Motor neuron (in vitro differentiated cells): ENCODE measurements at places on chromosomes 1 and 21. TPM values are rescaled to one million over a fixed set of nuclear protein-coding genes. Genes with fewer than 3 reads are reported as not detected.

DNA sequence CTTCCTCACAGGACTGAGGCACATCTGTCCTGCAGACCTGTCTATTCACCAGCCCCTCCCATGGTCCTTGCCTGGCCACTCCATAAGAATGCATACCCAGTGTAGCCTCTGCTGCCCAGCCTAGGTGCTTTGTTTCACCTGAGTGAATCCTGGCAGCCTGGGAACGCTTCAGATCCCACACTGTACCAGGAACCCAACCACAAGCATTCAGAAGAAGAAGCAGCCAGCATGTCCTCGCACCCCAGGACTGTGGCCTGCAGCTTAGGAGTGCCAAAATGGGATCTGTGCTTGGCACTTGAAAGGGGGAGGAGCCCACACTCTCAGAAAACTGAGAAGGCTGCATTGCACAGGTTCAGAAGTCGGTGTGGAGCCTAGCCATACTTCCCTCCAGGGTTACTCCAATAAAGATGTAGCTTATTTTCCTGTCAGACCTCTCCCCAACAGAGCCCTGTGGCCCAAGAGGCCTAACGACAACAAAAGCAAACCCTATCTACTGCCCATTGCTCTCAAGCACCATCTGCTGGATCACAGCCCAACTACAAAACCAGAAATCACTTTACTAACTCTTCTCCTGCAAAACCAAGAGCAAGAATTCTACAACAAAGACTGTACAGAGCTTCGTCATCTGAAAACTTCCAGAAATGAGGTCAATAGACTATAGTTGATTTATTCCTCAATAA, 923.1 kb upstream of the NEGR1 start:
- no peak for ATAC-seq

The DLGAP3 gene
- 4.1 and 4.3 TPM in 2 replicates for total RNA-seq

GRCh38 chr1:112905395-112906149, 50.4 kb downstream of the SLC16A1 start:
- no peak for ATAC-seq

GRCh38 chr1:208291923-208292711, 47.9 kb upstream of the PLXNA2 start:
- ATAC-seq, result no peak

- ATAC-seq, result no peak
These were observed 30.5 kb upstream of the PIK3CD start for GRCh38 chr1:9621032-9621431.

The OR10X1 gene
- total RNA-seq, result 0.21 TPM in 1 of 2 replicates, not detected in the other

DNA sequence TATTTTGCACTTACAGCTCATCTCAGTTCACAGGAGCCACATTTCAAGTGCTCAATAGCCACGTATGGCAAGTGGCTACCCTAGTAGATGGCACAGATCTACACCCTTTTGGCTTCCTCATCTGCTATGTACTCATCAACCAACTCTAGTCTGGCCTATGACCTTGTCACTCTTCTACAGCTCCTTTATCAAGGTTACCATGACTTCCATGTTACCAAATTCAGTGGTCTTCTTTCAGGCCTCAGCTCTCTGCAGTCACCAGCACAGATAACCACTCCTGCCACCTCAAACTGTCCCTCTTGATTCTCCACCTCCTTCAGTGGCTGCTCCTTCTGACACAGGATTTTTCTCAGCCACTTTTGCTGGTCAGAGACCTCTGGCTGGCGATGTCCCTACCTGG, 11.7 kb upstream of the USP48 start:
- no peak for ATAC-seq

DNA sequence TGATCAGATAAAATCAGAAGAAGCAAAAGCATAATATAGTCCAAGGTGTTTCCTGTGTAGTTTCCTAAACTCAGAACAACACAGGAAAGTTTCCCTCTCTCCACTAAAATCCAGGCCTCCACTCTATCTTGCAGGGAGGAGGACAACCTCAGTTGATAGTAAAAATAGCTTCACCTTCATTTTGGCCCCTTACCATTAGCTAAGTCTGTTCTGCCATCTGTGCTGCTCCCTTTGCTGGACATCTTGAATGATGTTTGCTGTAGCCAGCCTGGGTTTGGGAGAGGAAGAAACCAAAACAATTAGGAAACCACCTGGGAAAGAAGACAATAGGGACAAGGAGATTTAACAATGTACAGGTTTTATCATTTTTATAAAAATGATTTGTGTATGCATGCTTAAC, 18.6 kb downstream of the DCAF8 start:
- ATAC-seq, result no peak

GRCh38 chr21:35779690-35780570, 280.4 kb downstream of the SETD4 start:
- ATAC-seq, result no peak

GRCh38 chr1:221157026-221157761, 278.0 kb downstream of the HLX start:
- ATAC-seq, result no peak

- no peak for ATAC-seq
These were observed 308.0 kb downstream of the HMCN1 start for GRCh38 chr1:186042230-186042629.

The MMP23B gene
- total RNA-seq, result 1.4 and 2.5 TPM in 2 replicates

DNA sequence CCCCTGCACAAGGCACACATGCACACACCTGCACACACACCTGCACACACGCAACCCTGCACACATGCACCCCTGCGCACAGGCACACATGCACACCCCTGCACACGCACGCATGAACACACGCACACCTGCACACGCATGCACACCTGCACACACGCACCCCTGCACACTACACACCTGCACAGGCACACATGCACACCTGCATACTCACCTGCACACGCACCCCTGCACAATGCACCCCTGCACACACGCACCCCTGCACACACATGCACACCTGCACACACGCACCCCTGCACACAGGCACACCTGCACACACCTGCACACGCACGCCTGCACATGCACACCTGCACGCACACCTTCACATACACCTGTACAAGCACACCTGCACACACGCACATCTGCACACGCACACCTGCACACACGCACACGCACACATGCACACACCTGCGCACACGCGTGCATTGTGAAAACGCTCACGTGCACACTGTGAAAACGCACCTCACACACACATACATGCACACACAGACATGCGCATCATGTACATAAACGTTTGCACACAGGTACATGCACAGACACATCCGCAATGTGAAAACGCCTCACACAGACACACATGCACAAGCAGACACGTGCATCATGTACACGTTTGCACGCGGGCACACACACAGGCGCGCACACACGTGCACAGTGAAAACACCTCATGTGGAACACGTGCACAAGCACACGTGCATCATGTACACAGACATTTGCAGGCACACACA, 8.2 kb downstream of the DVL1 start:
- no peak for ATAC-seq

DNA sequence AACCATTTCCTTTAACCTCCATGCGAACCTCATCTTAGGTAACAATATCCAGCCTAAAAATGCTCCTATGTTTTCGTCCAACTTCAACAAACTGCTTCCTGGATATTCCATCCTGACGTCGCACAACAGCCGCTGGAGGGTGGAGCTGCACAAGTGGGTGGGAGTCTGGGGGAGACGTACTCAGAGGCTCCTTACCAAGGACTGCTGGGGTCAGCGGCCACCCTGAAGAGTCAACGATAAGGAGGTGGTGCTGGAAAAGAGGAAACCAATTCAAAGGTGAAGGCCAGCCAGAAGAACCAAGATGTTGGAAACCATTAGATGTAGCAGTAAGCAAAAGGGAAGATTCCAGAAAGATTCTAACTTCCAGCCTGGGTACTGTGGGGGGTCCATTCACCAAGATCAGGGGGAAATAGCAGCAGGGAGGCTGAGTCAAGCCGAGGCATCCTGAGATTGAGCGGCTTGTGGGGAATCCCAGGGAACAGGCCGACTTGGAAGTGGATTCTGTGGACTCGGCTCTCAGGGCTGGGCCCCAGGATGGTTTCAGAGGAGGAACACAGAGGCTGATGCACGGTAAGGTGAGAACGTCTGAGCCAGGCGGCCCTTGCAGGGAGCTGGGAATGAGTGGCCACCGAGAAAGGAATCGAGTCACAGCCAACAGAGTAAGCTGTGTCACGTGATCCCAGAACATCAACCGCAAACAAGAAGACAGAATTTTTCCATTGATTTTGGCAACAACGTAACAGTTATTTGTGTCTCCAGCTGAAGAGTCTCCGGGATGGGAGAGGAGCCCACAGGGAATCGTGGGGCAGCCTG, 375.7 kb downstream of the NPHP4 start:
- no peak for ATAC-seq

GRCh38 chr21:17829472-17829871, 10.3 kb upstream of the C21orf91 start:
- ATAC-seq, result no peak

GRCh38 chr1:27633298-27633610, 1.7 kb downstream of the FGR start:
- ATAC-seq, result no peak

The LCE1C gene
- not detected in 2 replicates for total RNA-seq

The GAS5 gene
- total RNA-seq, result 2,439 and 2,623 TPM in 2 replicates

DNA sequence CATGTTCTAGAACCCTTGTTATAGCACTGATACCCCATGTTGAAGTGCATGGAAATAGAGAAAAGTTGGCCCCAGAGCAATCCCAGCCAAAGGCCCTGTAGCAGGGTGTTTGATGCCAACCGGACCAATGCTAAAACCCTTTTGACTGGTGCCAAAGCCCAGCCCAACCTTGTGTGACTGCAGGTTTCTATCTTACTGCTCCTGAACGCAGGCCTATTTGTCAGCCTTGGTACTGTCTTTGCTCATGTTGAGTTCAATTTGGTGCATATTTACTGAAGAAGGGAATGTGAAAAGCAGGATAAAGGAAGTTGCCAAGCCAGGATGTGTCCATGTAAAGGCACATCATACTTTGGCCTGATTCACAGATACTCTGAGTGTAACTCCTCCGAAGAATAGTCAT, 51.7 kb upstream of the NFASC start:
- ATAC-seq, result no peak

The TCHH gene
- total RNA-seq, result 0.23 and 0.42 TPM in 2 replicates

GRCh38 chr21:18222346-18222745, 22.3 kb upstream of the CHODL start:
- no peak for ATAC-seq

The TLCD4 gene
- total RNA-seq, result 2.1 and 2.7 TPM in 2 replicates

The HES4 gene
- total RNA-seq, result 0.45 and 1.5 TPM in 2 replicates

GRCh38 chr1:12636098-12636950, 7.6 kb upstream of the AADACL4 start:
- peak; percentile 39 for ATAC-seq

The VHLL gene
- total RNA-seq, result 1.4 TPM in 2 replicates

The HPCAL4 gene
- 18.7 and 18.8 TPM in 2 replicates for total RNA-seq

- ATAC-seq, result no peak
These were observed 24.1 kb upstream of the TTF2 start for GRCh38 chr1:117036018-117036461.

DNA sequence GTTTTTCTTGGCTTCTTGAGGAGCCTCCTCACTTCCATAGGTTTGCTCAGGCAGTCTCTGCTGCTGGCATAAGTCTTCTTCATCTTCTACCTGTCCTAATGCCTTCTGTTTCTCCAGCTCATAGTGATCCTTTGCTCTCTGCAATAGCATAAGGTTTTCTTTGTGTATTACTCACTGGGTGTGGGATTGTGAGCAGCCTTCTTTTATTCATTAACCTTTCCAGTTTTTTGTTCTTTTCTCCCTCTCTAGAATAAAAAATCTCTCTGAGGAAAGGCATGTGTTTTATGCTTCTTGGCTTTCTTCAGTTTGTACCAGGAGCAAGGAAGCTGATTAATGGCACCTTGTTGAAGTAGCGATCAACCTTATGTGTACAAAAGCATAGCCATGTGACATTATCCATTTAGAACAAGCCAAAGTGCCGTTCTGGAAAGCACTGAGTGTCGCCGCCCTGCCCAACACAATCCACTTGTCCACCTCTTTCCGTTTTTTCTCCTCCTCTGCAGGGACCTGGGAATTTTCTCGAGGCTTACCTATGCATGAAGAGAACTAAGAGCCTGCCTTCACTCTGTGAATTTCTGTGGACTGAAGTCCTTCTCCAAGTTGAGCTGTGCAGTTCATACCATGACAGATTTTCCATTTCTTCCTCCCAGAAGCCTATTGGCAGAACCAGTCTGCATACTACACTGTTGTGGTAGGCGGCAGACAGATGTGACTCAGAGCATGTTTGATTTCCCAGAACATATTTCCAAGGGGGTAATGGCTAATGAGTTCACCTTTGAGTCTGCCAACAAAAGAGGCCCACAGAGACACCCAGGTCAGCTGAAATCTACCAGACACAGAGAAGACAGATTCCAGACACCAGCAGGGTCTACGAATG, 39.0 kb downstream of the DPT start:
- no peak for ATAC-seq

- ATAC-seq, result no peak
These were observed 209.2 kb upstream of the ZC3H12A start for GRCh38 chr1:37265156-37265555.

DNA sequence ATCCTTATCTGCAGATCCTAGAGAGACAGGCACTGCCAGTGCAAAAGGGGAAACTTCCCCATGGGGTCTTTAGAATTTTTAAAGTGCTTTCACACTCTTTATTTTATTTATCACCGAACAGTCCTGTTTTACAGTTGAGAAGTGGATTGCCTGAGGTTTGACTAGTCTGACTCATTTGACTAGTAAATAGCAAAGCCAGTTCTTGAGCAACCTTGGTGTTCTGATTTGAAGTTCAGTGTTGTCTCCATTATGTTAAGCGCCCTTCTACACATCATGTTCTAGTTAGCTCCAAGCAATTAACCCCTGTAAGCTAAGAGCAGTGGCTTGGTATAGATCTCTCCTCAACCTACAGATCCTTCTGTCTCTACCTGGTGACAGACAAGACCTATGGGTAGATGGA, 262.9 kb downstream of the CACNA1E start:
- no peak for ATAC-seq

DNA sequence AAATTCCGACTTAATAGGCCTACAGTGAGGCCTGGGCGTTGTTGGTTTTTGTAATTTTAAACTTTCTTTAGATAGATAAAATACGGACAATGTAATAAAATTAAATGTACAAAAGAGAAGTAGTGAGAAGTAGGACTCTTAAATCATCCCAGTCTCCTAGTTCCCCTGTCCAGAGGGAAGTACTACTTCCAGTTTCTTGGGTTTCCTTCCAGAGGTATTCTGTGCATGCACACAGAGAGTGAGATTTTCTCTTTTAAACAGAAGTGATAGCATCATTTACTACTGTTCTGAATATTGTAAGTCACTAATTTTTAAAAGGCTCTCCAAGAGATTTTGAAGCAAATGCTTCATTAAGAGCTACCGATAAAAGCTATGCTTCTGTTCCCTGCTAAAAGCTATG, 7.2 kb upstream of the FNBP1L start:
- ATAC-seq, result no peak

The SPRR2A gene
- 0.67 and 1.2 TPM in 2 replicates for total RNA-seq

- no peak for ATAC-seq
These were observed 1.3 kb upstream of the LSS start for GRCh38 chr21:46229923-46230260.

GRCh38 chr1:21630571-21631343, 38.4 kb downstream of the RAP1GAP start:
- no peak for ATAC-seq

DNA sequence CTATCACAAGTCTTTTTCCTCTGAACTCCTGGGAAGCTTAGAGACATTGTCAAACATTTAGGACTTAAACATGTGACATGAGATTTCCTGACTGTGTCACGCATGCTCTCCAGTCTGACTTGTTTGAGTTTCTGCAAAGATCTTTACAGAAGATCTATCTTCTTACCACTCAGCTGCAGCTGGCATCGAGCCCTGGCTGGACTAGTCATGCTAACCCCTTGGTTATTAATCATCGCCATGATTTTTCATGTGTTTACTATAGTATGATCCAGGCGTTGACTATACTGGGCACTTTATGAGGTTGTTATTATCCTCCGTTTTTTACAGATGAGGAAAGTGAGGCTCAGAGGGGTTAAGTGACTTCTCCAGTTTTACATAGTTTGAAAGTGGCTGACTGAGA, 18.1 kb upstream of the IRF2BP2 start:
- no peak for ATAC-seq

The ZNF436 gene
- total RNA-seq, result 34.5 TPM in 2 replicates
